ENCODE measurements at places on chromosomes 13 and 19. TPM values are rescaled to one million over a fixed set of nuclear protein-coding genes. Genes with fewer than 3 reads are reported as not detected.

DNA sequence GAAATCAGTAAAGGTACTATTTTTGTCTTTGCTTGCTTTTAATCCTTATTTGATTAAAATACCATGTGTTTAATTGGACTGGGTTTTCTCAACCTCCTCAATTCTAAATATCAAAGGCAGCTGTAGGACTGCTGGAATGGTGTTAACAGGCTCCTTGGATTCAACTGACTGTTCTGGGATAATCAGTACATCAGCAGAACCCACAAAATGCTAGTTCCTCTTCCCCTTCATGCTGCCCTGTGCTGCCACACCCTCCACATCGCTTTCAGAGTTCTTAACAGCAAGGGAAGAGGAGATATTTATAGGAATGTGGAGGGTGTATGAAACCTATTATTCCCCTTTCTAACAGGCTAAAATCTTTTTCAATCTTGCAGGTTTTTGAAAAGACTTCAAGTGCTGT is 82.4 kb downstream of the KCTD12 start:
- no peak for DNase-seq

- no peak for DNase-seq
Measured at GRCh38 chr13:77767413-77767812, 69.9 kb downstream of the SLAIN1 start.

- no peak for DNase-seq
Measured at GRCh38 chr19:7694499-7694898, 7.4 kb downstream of the FCER2 start.

- no peak for DNase-seq
Measured at GRCh38 chr19:33110137-33110910, 21.6 kb upstream of the WDR88 start.

- DNase-seq = no peak
Measured at GRCh38 chr19:8180018-8180417, 29.2 kb upstream of the CERS4 start.

- DNase-seq = no peak
Measured at GRCh38 chr13:52949742-52950141, 78.9 kb upstream of the OLFM4 start.

DNA sequence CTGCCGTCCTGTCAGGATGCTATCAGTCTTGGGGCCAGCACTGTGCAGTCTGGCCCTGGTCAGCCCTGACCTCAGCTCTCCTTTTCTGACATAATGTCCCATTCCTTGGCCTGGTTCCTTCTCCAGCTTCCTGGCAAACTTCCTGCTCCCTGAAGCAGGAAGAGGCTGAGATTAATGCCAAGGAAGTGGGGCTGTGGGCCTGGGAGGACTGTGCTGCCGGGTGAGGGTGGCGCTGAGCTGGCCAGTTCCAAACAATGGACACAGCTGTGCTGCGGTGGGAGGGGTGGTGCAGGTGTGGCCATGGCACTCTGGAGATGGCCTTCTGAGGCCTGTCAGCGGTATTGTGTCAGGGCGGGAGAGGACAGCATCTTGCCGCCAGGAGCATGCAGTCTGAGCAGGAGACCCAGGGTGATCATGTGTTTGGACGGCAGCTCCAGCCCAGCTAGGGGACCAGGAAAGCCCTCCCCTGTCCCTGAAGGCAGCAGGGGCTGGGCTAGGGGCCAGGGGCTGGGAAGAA is 30.9 kb downstream of the TUBA3C start:
- no peak for DNase-seq

DNA sequence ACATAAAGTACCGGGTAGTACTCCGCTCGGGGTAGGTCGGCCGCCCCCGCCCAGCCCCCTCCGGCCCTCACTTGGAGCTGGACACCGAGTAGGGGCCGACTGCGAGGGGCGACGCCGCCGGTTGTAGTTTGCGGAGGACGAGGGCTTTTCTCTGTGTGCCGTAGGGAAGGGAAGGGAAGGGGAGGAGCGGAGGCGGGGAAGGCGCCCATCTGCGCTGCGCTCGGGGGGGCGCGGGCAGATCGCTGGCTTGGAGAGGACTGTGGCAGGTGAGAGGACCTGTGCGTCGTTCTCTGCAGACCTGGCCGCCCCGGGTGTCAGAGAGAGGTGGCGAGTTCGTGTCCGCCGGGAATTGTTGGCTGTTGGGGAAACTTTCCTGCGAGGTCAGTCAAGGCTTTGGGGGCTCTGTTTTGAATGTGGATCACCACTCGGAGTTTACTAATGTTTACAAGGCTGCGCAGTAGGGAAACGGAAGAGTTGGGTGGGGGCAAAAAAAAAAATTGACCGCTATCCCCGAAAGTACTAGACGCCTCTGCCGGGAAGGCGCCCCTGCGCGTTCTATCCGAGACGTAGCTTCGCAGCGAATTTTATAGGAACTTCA is 1.4 kb downstream of the ING1 start:
- peak; percentile 31 for DNase-seq

The IL11 gene
- total RNA-seq = not detected

The KLK3 gene
- not detected for total RNA-seq

The ZNF345 gene
- total RNA-seq = 3.4 TPM
